CD4-positive, alpha-beta T cell treated with Interferon gamma for 1 hour (primary cell): ENCODE measurements at places on chromosomes 16 and 17.

GRCh38 chr16:11980136-11980844, 3.8 kb downstream of the SNX29 start:
- DNase-seq, result no peak

GRCh38 chr17:39921323-39921722, 2.9 kb upstream of the GSDMB start:
- peak; percentile 3 for DNase-seq

DNA sequence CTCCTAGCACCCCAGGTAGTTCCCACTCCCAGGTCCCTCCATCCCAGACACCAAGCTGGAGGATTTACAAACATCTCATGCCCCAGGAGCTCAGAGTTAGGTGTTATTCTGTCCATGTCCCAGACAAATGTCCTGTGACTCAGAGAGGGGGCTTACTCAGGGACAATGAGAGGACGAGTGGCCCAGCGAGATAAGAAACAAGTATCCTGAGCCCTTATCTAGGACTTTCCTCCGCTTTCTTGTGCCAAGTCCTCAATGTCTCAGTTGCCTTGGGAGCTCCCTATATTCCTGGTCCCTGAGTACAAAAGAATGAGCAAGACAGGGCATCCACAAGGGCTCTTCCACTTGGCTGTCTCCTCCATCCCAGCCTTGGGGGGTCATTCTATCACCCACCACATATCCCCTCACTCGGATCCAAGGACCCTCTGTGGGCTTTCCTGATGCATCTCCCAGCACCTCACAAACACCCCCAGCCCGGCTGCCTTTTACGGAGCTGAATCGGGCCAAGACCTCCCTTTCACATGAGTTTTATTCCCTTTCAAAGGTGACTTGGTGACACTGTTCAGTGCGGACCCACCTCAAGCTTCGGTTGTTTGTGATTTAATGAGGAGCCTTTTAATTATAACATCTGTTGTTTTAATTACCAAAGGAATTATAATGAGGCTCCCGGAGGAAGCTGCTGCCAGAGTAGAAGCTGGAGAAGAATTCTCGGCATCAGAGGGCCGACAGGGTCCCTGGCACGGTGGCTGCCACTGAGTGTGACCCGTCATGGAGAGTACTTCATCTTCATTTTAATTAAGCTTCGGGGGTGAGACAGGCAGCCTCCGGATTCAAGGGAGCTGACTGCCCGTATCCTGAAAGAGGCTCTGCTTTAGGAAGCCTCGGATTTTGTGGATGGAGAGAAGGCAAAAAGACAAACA, 121.5 kb downstream of the WSCD1 start:
- DNase-seq, result no peak

DNA sequence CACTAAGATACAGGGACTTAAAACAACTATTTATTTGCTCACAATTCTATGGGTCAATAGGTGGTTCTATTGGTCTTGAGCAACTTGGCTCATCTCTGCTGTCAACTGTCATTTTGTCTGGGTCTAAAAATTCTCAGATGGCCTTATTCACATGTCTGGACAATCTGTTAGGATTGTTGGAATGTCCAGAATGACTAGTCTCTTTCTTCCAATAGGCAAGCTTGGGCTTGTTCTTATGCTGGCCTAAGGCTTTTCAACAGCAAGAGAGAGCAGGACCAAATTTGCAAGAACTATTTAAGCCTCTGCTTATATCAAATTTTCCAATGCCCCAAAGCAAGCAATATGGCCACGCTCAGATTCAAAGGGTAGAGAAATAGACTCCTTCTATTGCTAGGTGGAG, 240.9 kb downstream of the KIF2B start:
- DNase-seq, result no peak

DNA sequence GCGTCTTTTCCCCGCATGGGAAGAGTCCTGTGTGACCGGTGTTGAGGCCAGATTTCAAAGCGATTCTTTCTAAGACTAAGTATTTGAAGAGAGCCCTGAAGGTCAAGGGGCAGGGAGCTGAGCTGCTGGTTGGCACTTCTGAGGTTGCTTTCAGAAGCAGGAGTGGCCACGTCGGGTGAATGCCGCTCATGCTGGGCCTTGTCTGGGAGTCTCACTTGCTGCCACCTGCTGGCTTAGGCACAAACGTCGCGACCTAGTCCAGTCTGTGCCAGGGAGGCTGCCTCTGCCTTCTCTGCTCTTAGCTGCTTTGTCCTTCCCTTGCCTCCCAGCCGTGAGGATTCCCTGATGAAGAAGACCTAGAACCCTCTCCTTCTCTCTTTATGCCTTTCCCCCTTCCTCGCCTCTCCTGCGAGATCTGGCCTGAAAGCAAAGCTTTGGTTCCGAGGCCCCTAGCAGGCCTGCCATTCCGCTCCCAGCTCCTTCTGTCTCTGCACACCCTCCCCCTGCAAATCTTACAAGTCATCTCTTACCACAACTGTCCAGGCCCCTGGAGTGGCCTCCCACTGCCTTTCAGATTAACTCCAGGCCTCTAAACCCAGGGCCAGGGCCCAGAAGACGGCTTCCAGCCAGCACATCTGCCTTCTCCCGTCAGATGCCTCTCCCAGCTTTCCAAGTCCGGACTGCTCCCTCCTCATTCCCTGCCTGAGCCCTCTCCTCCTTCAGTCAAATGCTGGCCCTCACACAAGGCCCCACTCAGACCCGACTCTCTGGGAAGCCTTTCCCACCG, 11.4 kb downstream of the CTNS start:
- DNase-seq, result peak; percentile 36

GRCh38 chr16:2008009-2008526, 1.6 kb downstream of the ZNF598 start:
- no peak for DNase-seq

GRCh38 chr16:87657621-87658192, 55.4 kb downstream of the JPH3 start:
- DNase-seq, result no peak

GRCh38 chr17:64368277-64368676, 22.4 kb downstream of the PECAM1 start:
- no peak for DNase-seq

- DNase-seq, result no peak
These were observed 39.6 kb upstream of the RPL38 start for GRCh38 chr17:74163836-74164235.

DNA sequence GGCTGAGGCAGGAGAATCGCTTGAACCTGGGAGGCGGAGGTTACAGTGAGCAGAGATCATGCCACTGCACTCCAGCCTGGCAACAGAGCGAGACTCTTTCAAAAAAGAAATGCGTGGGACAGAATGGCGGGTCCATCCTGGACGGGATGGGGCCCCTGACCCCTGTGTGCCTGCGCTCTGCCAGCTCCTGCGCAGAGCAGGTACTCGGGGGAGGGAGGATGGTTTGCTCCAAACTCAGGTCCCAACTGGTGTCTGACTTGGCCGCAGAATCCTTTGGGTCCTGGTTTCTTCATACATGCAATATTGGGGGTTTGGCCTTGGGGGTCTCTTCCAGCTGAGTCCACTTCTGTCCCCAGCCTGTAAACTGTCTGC, 10.4 kb downstream of the CHMP6 start:
- DNase-seq, result no peak
